ENCODE measurements at places on chromosomes 3 and 15. TPM values are rescaled to one million over a fixed set of nuclear protein-coding genes. Genes with fewer than 3 reads are reported as not detected.

The HOMER2 gene
- polyA plus RNA-seq = 29.8 TPM

The IMPG2 gene
- 0.33 TPM for polyA plus RNA-seq

The EOGT gene
- polyA plus RNA-seq = 11.5 TPM

The TMA7 gene
- 284 TPM for polyA plus RNA-seq

The TIMP4 gene
- 0.92 TPM for polyA plus RNA-seq

The TEX9 gene
- polyA plus RNA-seq = 33.0 TPM

The ZNF502 gene
- polyA plus RNA-seq = 15.5 TPM

The MYZAP gene
- 5.9 TPM for polyA plus RNA-seq

- no peak for DNase-seq
Observed at GRCh38 chr3:134908271-134908670, 113.2 kb downstream of the EPHB1 start.

DNA sequence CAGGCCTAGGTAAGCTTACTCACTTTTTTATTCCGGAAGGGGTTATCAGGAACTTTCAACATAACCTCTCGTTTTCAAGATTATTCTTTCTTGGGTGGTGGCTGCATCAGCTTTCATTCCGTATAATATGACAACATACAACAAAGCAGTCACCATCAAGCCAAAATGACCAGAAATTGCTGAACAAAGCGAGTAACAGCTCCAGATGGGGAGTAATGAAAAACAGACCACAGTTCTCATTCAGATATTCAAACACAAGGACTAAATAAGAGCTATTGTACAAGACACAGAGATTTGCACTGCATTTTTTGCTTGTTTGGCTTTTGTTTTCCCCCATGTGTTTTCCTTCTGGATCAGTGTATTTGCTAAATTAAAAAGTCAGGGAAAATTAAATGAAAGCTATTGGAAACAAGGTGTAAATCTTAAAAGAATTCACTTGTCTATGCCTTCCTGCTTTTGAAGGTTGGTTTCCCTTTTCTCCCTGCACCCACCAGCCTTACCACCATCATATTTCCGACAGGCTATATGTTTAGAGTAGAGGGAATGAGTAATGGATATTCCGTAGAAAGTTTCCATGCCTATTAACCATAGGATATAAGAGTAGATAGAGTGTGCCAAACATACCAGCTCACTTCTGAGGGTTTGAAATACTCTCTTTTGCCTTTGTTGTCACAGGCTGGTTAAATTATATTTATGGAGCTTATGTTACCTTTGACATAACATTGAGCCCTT, 213.6 kb downstream of the RBMS3 start:
- DNase-seq = no peak

GRCh38 chr3:9194509-9195184, 54.8 kb downstream of the SRGAP3 start:
- no peak for DNase-seq

DNA sequence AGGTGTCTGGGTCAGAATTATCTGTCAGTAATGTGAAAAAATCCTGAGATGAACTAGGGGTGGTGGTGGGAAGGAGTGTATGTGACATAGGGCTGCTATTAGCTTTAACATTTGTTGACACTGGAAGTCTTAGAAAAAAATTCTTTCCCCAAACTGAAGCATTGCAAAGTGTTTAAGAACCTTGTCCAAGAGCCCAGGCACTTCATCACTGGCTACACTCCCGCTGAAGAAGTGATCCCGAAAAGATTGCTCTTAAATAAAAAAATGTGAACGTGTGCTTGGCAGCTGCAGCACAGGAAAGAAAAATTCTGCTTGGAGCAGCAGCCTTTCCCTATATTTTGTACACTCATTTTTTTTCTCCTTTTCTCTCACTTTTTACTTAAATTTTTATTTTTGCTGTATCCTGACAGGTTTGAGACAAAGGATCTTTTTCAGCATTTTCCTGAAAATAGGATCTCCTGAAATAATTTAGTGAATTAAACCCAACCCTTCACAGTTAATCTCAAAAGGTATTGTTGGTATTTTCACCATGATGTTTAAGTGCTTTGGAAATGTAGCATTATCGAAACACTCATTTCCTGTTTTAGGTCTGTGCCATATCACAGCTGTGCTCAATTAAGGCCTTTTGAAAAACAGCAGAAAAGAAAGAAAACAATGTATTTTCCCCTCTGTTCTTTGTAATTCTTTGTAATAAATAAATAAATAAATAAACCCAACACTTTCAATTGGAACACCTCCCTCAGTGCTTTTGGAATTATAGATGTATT, 477.6 kb downstream of the ZNF385D start:
- DNase-seq = no peak

GRCh38 chr3:185992831-185993374, 55.1 kb upstream of the TRA2B start:
- no peak for DNase-seq

DNA sequence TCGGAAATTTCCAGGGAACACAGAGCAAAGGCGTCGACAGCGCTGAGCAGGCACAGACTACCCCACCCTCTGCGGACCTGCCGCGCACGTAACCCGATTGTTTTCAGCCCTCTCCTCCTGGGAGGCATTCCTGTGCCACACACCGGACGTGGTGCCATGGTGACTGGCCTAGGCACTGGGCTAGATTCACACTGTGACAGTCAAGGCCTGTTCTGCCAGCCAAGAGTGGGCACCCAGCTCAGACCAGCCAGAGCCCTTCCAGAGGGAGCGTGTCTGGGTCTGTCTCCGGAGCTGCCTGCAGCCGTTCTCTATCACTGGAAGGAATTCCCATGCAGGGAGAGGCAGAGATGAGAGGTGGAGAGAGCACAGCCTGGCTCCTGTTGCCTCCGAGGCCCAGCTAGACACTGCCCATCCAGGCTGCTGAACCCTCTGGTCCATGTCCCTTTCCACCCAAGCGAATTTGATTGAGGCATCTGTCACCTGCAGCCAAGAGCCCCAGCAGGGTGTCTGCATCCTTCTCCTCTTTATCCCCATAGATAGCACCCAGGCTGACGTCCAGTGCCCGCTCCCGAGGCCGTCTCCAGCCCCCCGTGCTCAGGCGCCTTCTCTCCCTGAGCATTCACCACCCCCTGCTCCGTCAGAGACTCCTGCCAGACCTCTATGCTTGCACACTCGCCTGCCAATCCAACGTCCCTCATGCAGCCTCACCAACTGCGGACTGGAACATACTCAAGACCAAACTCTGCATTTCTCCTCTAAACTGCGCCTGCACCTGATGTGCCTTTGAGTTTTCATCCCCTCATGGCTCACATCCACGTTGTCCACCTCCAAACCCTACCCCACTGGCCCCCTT, 267.5 kb downstream of the OCA2 start:
- no peak for DNase-seq

DNA sequence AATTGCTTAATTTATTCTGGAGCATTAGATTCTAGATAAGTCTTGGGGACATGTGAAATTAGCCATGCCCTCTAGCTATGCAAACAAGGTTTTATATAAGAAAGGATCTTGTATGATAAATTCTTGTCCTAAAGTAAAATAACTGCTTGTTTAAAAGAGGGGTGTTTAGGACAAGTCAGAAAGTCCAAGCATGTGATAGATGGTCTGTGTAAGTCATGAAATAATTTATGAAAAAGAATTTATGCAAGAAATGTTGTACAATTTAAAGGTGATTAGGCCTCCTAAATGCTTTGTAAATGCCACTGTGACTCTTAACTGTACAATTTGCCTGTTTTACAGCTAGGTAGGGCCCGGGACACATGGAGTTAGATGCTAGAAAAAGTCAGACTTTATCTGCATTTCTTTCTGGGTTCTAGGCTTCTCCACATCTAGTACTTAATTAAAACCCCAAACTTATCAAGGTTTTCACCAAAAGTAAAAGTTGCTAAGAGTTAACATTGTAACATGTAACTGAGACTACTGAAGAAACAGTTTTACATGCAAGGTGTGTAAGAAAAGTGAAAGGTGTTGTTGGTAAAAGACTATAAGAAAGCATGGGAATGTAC, 13.2 kb downstream of the LINS1 start:
- no peak for DNase-seq

GRCh38 chr3:176974279-176974678, 223.0 kb downstream of the TBL1XR1 start:
- DNase-seq = no peak

- DNase-seq = peak; percentile 56
Observed at GRCh38 chr3:51501833-51502561, 2.2 kb upstream of the DCAF1 start.

DNA sequence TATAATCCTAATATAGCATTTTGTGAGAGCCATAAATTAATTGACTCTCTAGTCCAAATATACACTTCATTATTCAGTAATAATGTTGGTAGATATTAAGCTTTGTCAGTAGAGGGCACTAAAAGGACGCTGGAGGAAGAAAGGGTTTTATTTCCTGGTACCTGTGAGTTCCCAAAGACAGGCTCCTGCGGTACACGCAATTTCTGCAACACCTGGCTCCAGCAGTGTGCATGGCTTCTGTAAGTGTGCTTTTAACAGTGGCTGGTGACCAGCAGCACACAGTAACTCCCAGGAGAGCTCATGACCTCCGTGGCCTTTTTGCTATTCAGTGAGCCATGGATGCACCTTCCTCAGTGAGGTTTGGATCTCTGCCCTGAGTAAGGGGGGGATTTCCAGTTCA, 338.3 kb upstream of the ZNF385D start:
- DNase-seq = no peak

DNA sequence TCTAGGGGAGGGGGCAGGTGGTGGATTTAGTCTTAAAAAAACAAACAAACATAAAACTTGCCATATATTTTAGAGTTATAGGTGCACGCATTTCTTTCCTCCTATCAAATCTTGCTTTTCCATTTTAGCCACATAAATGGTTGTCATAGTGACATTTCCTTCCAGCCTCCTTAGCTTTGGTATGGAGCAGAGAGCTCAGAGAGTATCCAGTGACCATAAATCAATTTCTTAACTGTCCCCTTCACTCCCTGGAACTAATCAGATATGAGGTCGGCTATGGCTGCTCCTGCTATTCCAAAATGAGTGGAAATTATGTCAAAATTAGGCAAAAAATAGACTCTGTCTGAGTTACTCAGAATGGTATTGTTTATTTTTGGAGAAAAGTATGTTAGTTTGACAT, 164.5 kb downstream of the EBLN2 start:
- DNase-seq = no peak

DNA sequence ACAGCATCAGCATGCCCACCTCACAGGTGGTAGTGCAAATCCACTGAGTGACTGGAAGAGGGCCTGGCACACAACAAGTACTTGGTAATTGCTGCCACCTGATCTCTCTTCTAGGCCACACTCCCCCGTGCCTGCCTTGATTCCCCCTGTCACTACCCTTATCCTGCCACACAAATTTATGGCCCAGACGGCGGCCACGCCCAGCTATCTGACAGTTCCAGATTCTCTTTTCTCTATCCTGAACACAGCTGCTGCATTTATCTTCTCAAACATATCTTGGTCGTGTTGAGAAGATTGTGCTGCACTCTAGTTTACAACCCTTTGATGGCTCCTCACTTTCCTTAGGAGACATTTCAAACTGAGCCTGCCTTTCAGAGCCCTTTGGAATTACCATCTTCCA, 585.2 kb downstream of the NTRK3 start:
- no peak for DNase-seq

DNA sequence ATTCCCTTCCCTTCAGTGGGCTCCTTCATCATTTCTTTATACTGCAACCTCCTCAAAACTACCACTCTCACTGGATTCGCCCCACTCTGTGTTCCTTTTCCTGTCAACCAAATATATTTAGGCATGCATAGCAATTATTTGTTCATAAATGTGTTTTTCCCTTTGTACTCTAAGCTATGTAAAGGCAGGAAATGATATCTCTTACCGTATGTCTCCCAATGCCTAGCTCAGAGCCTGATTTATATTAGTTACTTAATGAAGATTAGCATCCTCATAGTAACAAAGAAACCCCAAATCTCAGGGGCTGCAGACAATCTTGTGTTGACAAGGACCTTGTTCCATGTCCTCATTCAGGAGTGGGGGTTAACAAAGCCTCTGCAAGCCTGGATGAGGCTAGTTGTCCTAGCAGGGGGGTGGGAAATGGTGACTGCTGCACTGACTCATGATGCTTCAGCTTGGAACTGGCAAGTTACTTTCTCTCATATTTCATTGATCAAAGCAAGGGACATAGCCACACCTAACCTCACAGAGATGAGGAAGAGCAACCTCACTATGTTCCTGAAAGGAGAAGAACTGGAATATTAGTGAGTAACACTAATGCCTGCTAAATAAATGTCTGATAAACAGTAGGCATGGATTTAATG, 15.2 kb downstream of the PHLDB2 start:
- DNase-seq = no peak

DNA sequence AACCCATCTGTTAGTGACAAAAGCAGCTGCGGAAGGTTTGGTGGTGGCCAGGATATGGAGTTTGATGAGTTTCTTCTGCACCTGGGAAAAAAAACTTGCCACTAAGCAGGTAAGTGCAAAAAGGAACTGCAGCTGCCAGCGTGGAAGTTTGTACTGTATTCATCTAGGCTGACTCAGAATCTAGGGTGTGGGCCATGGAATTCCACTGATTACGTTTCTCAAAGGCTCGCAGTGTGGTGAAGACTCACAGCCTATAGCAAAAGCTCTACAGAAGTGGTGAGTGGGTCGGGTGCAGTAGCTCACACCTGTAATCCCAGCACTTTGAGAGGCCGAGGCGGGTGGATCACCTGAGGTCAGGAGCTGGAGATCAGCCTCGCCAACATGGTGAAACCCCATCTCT, 334.6 kb upstream of the GRM7 start:
- DNase-seq = no peak

DNA sequence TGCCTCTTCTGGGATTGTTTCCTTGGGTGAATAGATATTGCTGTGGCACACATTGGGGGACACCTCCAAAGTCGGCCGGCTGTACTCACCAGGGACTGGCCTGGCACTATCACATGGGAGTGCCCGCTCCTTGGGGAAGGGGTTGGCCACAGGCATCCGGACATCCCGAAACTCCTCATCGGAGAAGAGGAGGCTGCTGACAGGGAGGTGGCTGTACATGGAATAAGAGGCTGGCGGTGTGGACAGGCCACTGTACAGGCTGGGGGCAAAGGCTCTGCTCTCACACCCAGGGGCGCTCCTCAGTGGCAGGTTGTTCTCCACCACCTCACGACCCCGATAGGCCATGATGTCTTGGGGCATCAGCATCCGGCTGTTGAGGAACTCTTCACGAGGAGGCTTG, 15.7 kb downstream of the BCL6 start:
- DNase-seq = no peak
